B cell (primary cell): ENCODE measurements at places on chromosomes 7 and 10.

GRCh38 chr10:16717622-16718395, 99.4 kb downstream of the RSU1 start:
- no peak for DNase-seq

- DNase-seq: peak; percentile 24
Measured at GRCh38 chr7:37920849-37921805, 687 bp downstream of the EPDR1 start.

DNA sequence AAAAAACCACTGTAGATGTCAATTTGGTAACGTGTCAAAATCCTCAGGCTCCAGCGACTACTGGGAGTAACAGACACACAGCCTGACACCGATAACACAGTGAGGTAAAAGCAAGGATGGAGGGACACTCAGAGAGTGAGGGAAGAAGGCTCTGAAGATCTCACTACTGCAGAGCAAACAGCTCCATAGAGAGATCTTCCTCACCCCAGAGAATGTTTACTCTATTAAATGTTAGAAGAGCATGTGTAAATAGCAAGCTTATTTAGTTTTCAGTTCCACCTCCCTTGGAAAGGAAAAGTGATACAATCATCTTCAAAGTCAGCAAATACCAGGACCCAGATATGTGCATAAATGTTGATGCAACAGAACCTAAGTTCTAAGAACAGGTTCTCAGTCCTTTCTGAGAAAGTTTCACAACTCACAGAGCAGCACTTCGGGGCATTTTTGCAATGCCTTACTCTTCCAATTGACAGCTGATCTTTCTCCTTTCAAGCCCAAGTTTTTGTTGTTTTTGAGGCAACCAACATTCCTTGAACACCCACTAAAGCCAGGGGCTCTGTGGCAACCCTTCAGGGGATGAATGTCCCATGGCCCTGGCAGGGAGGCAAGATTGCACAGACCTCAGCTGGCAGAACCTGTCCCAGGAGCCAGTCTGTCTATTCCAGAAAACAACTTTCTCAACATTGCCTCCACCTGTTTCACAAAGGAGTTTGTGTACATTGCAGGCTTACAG, 177.4 kb downstream of the SFMBT2 start:
- no peak for DNase-seq

DNA sequence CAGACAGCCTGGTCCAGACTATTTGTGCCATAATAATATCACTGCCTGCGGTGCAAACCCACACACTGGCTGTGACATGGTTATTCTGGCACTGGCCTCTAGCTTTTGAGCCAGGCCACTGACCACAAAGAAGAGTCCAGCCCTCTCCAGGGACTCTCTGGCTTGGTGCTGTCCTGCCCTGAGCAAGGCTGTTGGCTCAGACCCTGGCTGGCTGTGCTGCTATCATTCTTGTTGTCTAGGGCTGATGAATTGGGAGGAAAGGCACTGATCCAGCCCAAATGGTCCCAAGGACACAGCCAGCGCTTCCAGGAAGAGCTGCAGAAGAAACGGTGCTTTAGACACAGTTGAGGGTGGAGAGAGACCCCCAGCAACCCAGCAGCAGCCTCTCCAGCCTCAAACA, 80.8 kb downstream of the TMEM130 start:
- DNase-seq: no peak

DNA sequence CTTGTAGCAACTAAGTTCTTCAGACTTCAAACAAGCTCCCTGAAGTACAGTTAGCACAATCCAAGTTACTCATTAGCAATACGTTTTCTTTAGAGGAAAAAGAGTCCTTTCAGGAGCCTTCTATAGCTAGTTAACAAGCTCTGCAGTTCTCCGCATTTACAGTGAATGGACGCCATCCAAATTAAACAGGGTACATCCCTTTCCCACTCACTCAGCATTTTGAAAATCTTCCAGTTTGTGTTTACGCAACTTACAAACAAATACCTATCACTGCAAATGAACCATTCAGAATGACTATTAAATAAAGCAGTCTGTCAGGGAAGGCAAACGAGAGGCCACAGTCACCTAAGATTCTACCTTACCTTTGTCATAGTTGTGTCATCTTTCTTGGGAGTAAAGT, 84.5 kb downstream of the RNF32 start:
- no peak for DNase-seq

GRCh38 chr7:84497873-84498272, 303.3 kb upstream of the SEMA3A start:
- no peak for DNase-seq

- DNase-seq: no peak
Measured at GRCh38 chr10:69996611-69997010, 56.0 kb upstream of the MACROH2A2 start.

- no peak for DNase-seq
Measured at GRCh38 chr7:156113731-156114130, 301.5 kb upstream of the SHH start.

DNA sequence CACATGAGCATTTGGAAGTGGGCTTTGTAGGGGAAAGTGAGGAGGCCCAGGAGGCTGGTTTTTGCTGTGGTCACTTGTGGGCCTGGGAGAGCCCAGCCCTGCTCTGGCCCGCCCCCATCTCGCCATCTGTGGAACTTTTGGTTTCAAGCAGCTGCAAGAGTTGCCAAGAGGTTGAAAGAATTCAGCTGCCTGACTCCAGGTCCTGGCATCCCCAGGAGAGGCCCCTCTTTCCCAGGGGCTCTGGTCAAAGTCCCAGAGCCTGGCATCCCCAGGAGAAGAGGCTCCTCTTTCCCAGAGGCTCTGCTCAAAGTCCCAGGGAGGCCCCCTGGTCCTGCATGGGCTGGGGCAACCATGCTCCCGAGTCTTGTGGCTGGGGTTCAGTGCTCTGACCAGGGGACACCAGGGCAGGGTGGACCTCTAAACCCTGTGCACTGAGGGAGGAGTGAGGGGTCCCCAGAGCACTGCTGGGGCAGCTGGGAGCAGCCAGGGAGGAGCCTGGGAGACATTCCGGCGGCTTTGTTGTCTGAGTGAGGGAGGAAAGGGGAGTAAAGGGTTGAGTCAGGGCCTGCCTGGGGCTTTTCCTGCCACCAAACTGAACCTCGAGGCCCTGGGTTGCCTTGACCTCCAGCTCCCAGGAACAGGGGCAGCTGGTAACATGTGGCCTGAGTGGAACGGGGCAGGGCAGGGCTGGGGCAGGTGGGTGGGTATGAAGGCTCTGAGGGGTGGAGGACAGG, 27.7 kb upstream of the CSGALNACT2 start:
- DNase-seq: no peak

GRCh38 chr10:46080886-46081285, 34.8 kb upstream of the MSMB start:
- DNase-seq: no peak

DNA sequence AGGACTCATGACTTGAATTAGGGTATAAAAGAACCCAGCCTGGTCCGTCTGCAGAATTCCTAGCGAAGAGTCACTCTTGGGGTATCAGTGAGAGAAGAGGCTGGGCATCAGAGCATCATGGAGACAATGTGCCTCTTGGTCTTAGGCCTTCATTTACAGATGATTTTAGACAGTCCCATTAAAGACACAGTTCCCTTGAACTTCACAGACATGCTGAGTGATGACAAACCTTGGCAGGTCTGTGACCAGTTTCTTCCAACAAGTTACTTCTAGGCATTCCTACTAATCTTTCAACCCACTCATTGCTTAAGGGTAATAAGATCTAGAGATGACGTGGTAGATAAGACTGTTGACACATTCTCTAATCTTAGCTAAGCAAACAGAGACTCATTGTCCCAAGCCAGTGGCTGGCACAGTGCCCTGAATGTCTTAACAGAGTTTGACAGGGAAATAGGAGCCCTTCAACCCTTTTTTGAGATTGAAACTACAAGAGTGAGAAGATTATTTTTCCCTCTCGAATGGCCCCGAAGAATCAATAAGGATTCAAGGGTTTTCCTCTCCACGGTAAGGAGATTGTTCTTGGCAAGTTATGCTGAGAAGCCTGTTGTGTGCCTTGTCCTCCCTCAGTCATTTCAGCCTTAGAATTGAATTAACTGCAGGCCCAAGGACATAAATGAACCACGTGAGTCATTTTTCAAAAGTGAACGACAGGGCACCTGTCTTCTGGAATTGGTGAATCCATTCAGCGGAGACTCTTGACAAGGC, 281.1 kb downstream of the CCDC3 start:
- DNase-seq: no peak

DNA sequence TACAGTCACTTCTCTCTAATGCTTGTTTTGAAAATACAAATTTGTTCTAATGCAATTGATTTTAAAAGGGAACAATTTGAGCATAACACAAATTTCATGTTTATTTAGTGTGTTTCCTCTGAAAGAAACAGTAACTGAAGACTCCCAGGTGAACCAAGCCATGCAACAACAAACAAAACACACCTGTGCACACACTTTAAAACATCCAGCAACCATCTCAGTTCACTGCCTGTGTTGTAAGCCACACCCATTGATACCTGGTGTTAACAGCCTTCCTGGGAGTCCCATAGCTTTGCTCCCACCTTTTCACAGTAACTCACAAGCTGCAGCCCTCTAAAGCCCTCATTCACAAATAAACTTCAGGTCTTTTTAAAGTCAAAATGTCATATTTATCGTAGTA, 89.3 kb downstream of the DOCK4 start:
- DNase-seq: no peak

DNA sequence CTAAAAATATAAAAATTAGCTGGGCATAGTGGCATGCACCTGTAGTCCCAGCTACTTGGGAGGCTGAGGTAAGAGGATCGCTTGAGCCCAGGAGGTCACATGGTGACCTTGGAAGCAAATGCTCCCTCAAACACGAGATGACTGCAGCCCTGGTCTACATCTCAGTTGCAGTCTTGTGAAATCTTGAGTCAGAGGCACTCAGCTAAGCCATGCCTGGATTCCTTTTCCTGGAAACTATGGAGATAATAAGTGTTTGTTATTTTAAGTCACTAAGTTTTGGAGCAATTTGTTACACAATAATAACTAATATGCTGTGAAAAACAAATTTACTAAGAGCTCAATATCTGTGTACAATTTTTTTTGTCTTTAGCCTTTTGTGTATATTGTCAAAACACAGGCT, 284.3 kb upstream of the KAT6B start:
- no peak for DNase-seq

GRCh38 chr10:130762491-130762890, 549.0 kb downstream of the TCERG1L start:
- no peak for DNase-seq

GRCh38 chr10:73247509-73248258, 629 bp upstream of the DNAJC9 start:
- DNase-seq: no peak

DNA sequence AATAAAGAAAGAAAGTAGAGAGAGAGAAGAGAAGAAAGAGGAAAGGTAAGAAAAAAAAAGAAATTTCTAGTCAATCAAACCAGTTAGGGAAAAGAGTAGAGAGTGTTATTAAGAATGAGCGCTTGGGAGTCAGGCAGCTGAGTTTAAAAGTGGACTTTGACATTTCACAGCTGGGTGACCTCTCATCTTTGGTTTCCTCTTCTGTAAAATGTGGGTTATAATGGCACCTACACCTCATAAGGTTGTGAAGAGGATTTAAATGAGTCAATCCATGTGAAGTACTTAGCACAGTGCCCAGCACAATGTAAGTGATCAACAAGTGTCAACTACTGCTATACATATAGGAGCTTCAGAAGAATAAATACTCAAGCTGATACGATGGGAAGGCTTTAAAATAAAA, 12.2 kb downstream of the HOXA1 start:
- DNase-seq: no peak

GRCh38 chr10:132069849-132070182, 4.1 kb downstream of the JAKMIP3 start:
- no peak for DNase-seq

- DNase-seq: peak; percentile 53
Measured at GRCh38 chr10:113300617-113301016, 252.2 kb upstream of the HABP2 start.

DNA sequence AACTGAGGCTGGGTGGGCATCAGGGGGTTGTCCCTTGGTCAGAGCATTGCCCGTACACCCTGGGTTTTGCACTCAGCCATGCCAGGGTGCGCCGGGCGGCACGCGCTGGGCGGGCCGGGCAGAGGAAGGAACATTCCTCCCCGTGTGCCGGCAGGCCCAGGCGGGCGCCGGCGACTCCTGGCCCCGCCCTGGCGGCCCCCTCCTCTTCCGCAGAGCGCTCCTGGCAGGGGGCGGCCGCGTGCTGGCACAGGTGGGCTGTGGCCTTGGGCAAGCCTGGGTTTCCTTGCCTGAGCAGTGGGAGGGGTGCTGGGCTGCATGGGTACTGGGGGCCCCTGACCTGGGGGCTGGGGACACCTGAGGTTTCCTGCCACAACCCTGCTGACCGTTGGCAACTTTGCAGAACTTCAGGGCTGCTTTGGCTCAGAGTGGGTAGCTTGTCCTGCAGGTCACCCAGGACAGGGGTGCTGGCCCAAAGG, 3.9 kb downstream of the LFNG start:
- DNase-seq: peak; percentile 38

DNA sequence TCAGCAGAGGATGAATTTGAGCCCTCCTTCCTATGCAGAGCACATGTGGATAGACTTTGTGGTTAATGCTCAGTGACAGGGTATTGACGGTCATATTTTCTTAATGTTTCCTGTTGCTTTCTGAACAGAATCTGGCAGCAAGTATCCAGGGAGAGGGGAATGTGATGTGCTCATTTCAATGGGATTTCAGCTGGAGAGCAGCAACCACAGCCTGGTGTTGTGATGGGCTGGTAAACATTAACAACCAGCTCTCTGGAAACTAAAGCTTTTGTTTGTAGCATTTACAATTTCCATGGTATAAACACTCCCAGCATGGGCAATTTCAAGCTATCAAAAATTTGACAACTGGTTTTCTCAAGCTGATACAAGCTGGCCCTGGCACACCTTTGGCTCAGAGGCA, 215.9 kb downstream of the SH2D4B start:
- no peak for DNase-seq

DNA sequence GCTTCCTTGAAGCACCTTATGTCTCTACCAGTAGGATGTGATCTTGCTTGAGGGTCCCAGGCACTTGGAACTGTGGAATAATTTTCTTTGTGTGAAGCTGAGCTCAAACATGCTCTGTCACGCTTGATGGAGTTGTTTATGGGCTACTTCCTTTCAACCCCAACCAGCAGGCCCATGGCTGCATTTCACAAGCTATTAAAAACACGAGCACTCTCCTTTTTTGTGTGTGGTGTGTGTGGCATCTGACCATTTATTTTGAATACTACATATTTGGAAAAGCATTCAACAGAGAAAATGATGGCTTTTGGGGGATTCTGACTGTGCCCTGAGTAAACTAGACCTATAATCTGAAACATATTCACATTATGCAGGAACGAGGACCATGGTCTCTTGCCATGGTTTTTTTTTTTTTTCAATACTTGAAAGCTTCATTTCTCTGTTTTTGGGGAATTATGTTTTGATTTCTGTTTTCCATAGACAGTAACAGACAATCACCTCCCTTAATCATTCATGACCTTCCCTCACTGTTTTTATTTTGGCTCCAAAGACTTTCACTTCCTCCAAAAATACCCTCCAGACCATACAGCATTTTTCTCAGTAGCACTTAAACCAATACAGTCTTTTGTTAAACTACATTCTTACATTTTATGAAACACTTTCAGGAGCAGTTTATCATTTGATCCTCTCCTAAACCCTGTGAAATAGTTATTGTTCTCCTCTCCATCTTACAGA, 233.6 kb upstream of the BMPER start:
- peak; percentile 27 for DNase-seq
